ENCODE measurements at places on chromosomes 7 and 10.

GRCh38 chr7:154627646-154628290 is 375.2 kb downstream of the PAXIP1 start:
- no peak for DNase-seq

DNA sequence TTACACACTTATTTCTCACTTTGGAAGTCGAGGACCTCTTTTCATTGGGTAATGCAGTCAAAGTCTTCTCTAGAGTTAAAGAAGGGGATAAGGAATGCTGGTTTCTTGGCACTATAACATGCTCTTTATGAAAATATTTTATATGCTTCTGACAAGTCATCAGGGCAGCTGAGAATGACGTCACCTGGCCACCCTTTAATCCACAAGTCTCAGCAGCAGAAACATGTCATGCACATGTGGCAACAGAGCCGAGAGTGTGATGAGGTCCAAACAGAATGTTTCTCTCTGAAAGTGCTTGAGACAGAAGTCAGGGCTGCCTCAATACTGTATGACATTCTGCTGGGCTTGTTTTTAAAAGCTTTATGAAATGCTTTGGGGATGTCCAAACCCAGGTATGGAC is 63.5 kb upstream of the C10orf90 start:
- no peak for DNase-seq

DNA sequence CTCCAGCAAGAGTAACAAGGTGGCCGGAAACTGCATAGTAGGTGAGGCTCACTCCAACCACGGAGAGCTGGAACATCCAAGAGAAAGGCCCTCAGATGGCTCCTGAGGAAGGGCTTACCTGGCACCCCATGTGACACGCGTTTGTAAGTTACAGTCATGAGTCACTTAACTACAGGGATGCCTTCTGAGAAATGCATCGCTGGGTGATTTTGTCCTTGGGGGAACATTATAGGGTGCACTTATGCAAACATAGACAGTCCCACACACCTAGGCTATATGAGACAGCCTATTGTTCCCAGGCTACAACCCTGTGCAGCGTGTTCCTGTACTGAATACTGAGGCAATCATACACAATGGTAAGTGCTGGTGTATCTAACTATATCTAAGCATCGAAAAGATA is 139.9 kb downstream of the PKD1L1 start:
- no peak for DNase-seq

GRCh38 chr7:729140-730000 is 2.3 kb upstream of the PRKAR1B start:
- no peak for DNase-seq

DNA sequence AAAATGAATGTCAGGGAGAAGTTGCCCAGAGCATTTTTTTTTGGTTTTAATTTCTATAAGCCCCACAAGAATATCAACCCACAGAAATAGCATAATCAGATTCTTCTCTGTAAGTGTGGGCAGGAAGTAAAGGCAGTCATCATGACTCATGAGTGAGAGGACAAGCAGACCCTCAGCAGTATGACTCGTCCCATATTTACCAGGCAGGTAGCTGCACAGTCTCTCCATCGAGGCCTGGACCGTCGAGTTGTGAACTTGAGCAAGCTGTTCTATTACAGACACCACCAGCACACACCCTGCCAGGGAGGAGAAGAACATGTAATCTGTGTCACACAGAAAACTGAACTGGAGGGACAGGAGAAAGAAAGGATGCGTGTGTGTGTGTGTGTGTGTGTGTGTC is 37.8 kb downstream of the AOAH start:
- no peak for DNase-seq

GRCh38 chr10:4397337-4397736 is 428.7 kb upstream of the AKR1E2 start:
- DNase-seq: no peak

DNA sequence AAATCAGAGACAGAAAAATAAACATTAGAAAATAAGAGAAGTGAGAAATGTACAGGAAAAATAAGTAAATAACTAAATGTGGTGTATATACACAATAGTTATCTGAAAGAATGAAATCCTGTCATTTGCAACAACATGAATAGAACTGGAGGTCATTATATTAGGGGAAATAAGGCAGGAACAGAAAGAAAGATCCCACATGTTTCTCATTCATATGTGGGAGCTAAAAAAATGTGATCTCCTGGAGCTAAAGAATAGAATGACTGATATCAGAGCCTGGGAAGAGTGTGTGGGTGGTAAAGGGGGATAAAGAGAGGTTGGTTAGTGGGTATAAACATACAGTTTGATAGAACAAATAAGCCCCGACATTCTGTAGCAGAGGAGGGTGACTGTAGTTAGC is 27.3 kb downstream of the PLXDC2 start:
- no peak for DNase-seq

Measured in omental fat pad (tissue), 4 donors.